Omental fat pad (tissue), 4 donors: ENCODE measurements at places on chromosomes 2 and 18. TPM values are rescaled to one million over a fixed set of nuclear protein-coding genes. Genes with fewer than 3 reads are reported as not detected.

The MC4R gene
- not detected for total RNA-seq

The CNDP1 gene
- not detected for total RNA-seq

The STARD6 gene
- total RNA-seq, result not detected

The C18orf54 gene
- total RNA-seq, result 0.96 TPM

The AKAIN1 gene
- total RNA-seq, result not detected

The MAP3K20 gene
- total RNA-seq, result 53.7 TPM

The NCKAP5 gene
- 0.88 TPM for total RNA-seq

The ERLEC1 gene
- total RNA-seq, result 52.3 TPM

The DES gene
- total RNA-seq, result 185 TPM

The CBLN2 gene
- total RNA-seq, result 3.0 TPM

The FIGN gene
- total RNA-seq, result 13.1 TPM

The RSAD2 gene
- total RNA-seq, result 0.56 TPM

The CRYGC gene
- not detected for total RNA-seq

The AQP12B gene
- not detected for total RNA-seq

The DLX1 gene
- not detected for total RNA-seq

The DSG4 gene
- total RNA-seq, result 0.09 TPM

The CRACDL gene
- 9.7 TPM for total RNA-seq

The RGPD5 gene
- total RNA-seq, result 37.2 TPM

The PSMA8 gene
- not detected for total RNA-seq
